Heart left ventricle (tissue), 16 donors: ENCODE measurements at places on chromosomes 3 and 15.
A peak's percentile ranks its signal among the peaks of the same experiment; 100 is the strongest.

DNA sequence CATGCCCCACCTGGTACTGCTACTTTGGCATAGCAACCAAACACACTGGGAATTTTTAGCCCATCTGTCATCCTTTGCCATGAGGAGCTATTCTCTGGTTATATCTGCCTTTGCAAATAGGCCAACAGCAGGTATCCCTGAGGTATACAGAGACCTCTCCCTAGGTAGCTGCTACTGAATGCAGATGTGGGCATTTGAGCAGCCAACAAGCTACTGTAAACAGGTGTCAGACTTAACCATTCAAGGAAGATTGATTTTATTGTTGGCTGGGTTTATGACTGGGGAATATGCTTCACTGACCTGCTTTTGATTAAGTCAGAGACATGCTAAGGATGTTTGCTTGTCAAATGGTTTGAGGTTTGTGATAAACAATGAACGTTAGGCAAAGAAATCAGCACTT lies 183.2 kb downstream of the OXSM start:
- H3K36me3 ChIP-seq = no peaks in the 10 kb centered on the region
- H3K27me3 ChIP-seq = no peaks in the 10 kb centered on the region
- H3K4me1 ChIP-seq = no peaks in the 10 kb centered on the region
- H3K4me3 ChIP-seq = no peak overlapping the region
- DNase-seq = no peak

DNA sequence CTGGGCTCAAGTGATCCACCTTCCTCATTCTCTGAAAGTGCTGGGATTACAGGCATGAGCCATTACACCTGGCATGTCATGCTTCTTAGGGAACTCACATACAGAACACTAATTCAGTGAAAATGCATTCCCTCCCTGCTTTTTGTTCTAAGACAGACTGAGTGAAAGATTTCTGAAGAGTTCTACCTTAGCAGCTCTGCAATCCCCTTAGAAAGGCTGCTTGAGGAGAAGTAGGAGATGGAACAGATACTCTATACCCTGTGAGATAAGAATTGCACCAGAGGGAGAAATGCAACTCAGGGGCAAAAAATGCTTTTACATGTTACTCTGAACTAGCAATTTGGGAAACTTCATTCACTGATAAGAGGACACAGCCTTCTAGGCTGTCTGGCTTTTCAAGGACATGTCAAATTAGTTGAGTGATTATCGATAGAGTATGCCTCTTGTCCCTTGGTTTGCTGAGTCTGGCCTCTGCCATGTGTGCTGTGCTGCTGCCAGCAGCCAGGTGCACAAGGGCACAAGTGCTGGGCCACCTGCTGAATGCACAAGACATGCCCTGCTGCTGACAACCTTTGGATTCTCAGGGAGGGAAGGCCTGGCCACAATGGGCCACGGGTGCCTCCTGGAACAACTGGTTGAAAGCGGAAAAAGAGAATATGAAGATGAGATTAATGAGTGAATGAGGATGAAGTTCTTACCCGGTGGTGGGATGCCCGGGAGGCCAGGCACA lies 17.8 kb downstream of the UQCC5 start:
- no peak for DNase-seq

DNA sequence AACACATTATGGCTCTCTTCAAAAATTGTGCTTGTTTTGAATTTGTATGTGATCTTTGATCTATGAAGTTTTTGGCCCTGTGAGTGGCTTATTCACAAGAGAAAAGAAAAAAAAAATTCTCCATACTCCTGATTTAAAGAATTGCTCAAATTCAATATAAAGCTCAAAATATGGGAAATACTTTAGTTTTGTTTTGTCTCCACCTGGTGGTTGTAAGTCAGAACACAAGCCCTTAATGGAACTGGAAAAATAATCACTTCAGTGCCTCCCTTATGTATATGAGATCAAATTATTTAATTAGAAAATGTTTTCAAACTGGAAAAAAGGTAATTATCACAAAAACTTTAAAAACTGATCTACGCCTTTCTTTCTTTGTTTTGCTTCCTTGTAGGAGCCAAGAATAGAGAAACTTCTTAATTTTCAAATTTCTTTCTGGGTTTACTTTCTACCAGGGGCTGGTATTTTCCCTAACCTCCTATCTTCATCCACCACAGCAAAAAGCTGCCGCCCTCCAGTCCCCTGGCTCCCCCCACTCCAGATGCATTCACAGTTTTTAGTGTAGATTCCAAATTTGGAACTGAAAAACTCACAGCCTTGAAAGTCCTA lies 50.6 kb downstream of the SERP1 start:
- no peaks in the 10 kb centered on the region for H3K4me1 ChIP-seq
- no peak for DNase-seq
- no peaks in the 10 kb centered on the region for H3K36me3 ChIP-seq
- no peak overlapping the region for H3K4me3 ChIP-seq

DNA sequence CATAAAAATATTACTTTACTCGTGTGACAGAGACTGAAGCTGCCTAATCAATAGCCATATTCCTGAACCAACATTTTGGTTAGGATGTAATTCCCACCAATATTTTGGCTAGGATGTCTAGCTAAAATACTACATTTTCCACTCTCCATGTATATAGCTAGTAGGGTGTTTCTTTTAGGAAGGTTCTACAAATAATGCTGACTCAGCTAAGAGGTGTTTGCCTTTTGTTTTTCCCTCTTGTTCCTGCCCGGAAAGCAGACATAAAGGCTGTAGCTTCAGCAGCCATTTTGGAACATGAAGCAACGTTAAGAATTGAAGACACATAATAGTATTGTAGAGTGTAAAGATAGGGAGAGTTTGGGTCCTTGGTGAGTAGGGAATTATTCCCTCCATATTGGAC lies 187.3 kb upstream of the PDZRN3 start:
- no peak overlapping the region for H3K27ac ChIP-seq
- no peak for DNase-seq
- no peaks in the 10 kb centered on the region for H3K27me3 ChIP-seq
- no peaks in the 10 kb centered on the region for H3K36me3 ChIP-seq
- no peaks in the 10 kb centered on the region for H3K4me1 ChIP-seq

GRCh38 chr15:67172172-67172571 lies 82.3 kb downstream of the AAGAB start:
- no peaks in the 10 kb centered on the region for H3K27me3 ChIP-seq
- peaks cover 82% of the 10 kb centered on the region for H3K36me3 ChIP-seq
- no peak for DNase-seq

- H3K27ac ChIP-seq = no peak overlapping the region
- no peaks in the 10 kb centered on the region for H3K36me3 ChIP-seq
- H3K4me3 ChIP-seq = no peak overlapping the region
- no peaks in the 10 kb centered on the region for H3K27me3 ChIP-seq
- H3K4me1 ChIP-seq = no peaks in the 10 kb centered on the region
- DNase-seq = no peak
Observed at GRCh38 chr3:80889535-80889934, 871.9 kb downstream of the GBE1 start.

- peaks cover 24% of the 10 kb centered on the region for H3K36me3 ChIP-seq
- H3K27me3 ChIP-seq = no peaks in the 10 kb centered on the region
- no peak overlapping the region for H3K27ac ChIP-seq
- H3K4me1 ChIP-seq = no peaks in the 10 kb centered on the region
- H3K4me3 ChIP-seq = no peak overlapping the region
Observed at GRCh38 chr15:90358124-90359033, 6.3 kb downstream of the ZNF774 start.

DNA sequence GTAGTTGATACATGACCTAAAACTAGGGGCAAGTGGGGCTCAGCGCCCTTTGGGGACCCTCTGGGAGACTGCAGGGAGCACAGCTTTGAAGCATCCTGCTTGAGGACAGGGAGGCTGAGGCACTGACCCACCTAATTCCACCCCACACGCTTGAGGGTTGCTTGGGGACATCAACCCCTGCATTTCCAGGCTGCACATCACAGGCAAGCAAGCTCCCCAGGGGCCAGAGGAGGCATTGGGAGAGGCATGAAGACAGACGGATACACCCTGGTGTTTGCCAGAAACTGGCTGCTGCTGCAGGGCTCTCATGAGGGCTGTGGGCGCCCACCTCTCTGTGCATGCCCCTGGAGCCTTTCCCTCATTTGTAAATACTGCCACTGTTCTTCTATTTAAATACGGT lies 99.3 kb downstream of the ABHD5 start:
- no peaks in the 10 kb centered on the region for H3K36me3 ChIP-seq
- H3K27ac ChIP-seq = no peak overlapping the region
- no peaks in the 10 kb centered on the region for H3K4me1 ChIP-seq
- H3K27me3 ChIP-seq = no peaks in the 10 kb centered on the region
- DNase-seq = no peak
- no peak overlapping the region for H3K4me3 ChIP-seq

DNA sequence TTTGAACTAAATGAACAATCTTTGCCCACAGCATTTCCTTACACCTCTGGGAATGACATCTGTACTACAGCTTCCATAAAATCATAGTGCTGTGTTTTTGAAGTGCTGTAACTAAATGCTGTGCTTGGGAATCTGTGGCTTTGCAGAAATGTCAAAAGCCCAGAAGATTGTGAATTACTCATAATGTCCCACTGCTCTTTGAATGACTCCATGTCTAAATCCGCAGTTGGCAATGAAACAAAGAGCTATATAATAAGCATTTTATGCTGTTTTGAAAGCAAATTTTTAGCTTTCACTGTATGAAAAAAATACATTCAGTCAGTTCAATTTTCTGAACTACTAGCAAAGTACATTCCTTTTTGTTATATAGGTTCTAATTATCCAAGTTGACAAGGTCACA lies 88.6 kb upstream of the ADAMTS17 start:
- H3K36me3 ChIP-seq = no peaks in the 10 kb centered on the region
- H3K27ac ChIP-seq = no peak overlapping the region
- H3K4me1 ChIP-seq = no peaks in the 10 kb centered on the region
- DNase-seq = no peak
- H3K27me3 ChIP-seq = no peaks in the 10 kb centered on the region

DNA sequence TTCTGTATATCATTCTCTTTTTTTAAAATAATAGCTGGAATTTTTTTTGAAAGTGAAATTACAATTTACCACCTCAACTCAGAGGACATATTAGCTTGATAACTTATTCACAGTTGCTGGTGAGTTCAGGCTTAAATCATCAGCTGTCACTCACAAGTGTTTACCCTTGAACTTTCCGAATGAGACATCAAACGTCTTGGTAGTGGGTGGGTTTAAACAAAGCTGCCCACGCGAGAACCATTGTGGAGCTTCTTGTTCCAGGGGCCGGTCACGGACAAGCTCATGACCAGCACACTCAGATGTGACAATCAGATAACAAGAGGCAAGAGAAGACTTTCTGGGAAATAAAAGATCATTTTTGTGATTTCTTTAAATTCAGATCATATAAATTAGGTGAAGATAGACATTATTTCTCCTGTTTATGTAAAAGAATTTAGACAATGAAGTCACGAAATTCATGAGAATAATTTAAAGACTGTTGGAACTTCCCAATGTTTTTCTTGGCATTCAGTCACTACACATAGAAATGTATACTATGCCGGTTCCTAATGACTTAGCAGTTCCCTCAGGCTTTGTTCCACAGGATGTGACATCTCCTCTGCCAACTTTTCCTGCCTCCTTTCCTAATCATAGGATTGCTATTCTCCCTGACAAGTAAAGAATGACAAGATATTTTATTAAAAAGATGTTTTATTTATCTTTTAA lies 29.3 kb downstream of the BTD start:
- peak overlapping the region; percentile 39 for H3K4me3 ChIP-seq
- H3K27me3 ChIP-seq = no peaks in the 10 kb centered on the region
- H3K4me1 ChIP-seq = peaks cover 3% of the 10 kb centered on the region

DNA sequence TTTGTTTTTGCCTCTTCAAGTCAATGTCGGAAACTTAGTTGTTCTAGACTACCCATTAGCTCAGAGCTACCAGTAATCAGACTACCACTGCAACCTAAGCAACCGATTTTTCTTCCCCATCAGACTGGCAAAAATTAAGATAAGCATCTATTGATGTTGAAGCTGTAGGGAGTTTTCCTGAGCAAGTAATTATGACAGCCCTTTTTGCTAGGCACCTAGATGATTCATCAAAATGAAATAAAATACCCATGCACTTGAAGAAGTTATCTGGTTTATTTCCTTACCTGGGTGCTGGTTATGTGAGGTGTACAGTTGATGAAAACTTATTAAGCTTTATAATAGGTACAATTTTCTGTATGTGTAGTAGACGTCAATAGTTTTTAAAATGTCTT lies 554 bp upstream of the COMMD4 start:
- peak overlapping the region; percentile 73 for H3K4me3 ChIP-seq
- DNase-seq = no peak
- H3K27me3 ChIP-seq = no peaks in the 10 kb centered on the region

DNA sequence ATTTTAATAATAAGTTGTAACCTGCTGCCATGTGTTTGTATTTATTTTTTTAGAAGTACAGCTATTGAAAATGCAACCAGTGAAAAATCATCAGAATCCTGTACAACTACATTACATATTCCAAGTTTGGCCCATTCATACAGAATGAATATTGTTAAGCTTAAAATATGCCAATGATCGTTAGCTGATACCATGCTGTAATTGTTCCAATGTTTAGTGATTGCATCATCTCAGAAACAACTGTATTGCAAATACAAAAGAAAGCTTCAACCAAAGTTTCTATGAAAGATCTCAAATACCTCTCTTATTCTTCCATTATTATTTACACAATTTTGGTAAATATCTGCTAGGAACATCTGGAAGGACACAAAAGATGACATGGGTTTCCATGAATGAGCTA lies 51.6 kb upstream of the ALCAM start:
- DNase-seq = no peak
- no peak overlapping the region for H3K4me3 ChIP-seq
- H3K27me3 ChIP-seq = no peaks in the 10 kb centered on the region
- H3K36me3 ChIP-seq = no peaks in the 10 kb centered on the region

DNA sequence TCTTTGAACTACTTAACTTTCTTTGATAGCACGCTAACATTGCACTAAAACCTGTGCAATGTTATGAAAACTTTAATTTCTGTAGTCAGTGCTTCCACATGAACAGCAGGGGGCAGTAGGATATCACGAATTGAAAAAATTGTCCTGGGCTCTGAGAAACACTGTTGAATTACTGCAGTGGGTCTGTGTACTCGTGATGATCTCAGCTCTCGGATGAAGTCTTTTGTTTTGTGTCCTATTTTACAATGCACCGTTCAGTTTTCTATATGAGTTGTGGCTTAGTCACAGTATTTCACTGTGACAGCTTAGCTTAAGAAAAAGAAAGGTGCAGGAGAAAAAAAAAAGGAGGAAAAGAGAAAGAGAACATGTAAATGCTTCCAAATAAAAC lies 141.3 kb upstream of the CCDC54 start:
- no peaks in the 10 kb centered on the region for H3K36me3 ChIP-seq
- peak overlapping the region; percentile 70 for H3K27ac ChIP-seq
- H3K4me3 ChIP-seq = peak overlapping the region; percentile 43
- peak; percentile 60 for DNase-seq
- H3K4me1 ChIP-seq = no peaks in the 10 kb centered on the region

- DNase-seq = no peak
- no peak overlapping the region for H3K4me3 ChIP-seq
- no peaks in the 10 kb centered on the region for H3K36me3 ChIP-seq
- no peaks in the 10 kb centered on the region for H3K27me3 ChIP-seq
- H3K27ac ChIP-seq = peak overlapping the region; percentile 75
- peaks cover 5% of the 10 kb centered on the region for H3K4me1 ChIP-seq
Observed at GRCh38 chr3:150348500-150348899, 59.6 kb upstream of the TSC22D2 start.

- peak overlapping the region; percentile 63 for H3K27ac ChIP-seq
- H3K27me3 ChIP-seq = no peaks in the 10 kb centered on the region
- peaks cover 34% of the 10 kb centered on the region for H3K4me1 ChIP-seq
- DNase-seq = peak; percentile 79
- H3K4me3 ChIP-seq = no peak overlapping the region
Observed at GRCh38 chr3:37667335-37667734, 194.3 kb upstream of the CTDSPL start.
